ENCODE measurements at places on chromosomes 2 and 18.

DNA sequence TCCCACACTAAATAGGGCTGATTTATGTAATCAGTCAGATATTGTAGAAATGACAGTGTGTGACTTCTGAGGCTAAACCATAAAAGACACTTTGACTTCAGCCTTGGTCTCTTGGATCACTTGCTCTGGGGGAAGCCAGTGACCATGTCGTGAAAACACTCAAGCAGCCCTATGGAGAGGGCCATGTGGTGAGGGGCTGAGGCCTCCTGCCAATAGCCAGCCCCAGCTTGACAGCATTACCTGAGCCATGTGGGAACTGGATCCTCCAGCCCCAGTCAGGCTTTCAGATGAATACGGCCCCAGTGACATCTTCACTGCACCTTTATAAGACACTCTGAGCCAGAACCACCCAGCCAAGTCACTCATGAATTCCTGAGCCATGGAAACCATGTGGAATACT, 20.8 kb downstream of the TNS1 start:
- DNase-seq, result no peak

GRCh38 chr2:67208887-67209500, 188.1 kb upstream of the ETAA1 start:
- DNase-seq, result no peak

DNA sequence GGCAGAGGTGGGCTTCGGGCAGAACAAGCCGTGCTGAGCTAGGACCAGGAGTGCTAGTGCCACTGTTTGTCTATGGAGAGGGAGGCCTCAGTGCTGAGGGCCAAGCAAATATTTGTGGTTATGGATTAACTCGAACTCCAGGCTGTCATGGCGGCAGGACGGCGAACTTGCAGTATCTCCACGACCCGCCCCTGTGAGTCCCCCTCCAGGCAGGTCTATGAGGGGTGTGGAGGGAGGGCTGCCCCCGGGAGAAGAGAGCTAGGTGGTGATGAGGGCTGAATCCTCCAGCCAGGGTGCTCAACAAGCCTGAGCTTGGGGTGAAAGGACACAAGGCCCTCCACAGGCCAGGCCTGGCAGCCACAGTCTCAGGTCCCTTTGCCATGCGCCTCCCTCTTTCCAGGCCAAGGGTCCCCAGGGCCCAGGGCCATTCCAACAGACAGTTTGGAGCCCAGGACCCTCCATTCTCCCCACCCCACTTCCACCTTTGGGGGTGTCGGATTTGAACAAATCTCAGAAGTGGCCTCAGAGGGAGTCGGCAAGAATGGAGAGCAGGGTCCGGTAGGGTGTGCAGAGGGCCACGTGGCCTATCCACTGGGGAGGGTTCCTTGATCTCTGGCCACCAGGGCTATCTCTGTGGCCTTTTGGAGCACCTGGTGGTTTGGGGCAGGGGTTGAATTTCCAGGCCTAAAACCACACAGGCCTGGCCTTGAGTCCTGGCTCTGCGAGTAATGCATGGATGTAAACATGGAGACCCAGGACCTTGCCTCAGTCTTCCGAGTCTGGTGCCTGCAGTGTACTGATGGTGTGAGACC, at the start of gene PROC:
TSS of gene PROC (plus strand) at position 128 of the 812 bp plus-strand sequence. CDS start 1,516 bp downstream, outside the sequence.
- DNase-seq, result no peak

GRCh38 chr2:44642123-44642857, 280.5 kb downstream of the CAMKMT start:
- DNase-seq, result no peak

DNA sequence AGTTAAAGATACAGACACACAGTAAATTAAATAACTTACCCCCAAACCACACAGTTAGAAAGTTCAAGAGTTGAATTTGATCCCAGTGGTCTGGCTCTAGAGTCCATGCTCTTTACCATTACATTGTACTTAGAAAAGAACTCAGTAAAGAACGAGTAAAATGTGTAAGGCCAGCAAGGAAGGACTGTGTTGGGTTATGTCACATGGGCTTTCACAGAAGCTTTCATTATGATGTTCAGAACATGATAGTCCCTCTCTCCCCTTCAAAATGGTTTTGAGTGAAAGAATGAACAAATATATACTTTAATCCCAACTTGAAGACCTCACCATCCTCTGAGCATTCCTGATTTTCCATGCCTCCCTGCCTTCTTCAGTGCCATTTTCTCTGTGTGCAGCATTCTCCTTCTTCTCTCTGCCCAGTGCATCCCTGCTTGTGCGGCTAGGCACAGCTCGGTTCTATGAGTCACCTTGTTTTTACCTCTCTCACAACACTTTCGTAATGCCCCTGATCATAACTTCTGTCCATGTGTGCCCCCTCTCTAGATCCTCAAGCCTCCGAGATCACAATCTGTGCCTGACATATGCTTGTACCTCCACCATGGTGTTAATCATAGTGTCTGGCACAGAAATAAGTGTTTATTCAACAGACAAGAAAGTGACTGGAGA, 22.0 kb downstream of the RASGRP3 start:
- DNase-seq, result no peak

DNA sequence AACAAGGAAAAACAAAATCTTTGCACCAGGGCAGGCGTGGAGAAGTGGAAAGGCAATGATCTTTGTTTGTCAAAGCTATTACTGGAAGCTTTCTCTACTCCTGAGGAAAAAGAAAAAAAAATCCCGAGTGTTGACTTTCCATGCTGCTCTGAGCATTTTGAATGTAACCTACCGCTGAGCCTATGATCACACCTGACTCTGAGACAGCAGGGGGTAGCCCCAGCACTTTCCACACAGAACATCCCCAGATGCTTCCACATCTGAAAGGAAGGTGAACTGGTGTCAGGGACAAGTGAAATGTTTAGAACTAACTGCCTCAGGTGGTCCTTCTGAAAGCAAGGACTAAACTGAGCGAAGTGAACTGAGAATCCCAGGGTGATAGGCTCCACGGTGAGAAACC, 1315.1 kb upstream of the DDX18 start:
- DNase-seq, result no peak

DNA sequence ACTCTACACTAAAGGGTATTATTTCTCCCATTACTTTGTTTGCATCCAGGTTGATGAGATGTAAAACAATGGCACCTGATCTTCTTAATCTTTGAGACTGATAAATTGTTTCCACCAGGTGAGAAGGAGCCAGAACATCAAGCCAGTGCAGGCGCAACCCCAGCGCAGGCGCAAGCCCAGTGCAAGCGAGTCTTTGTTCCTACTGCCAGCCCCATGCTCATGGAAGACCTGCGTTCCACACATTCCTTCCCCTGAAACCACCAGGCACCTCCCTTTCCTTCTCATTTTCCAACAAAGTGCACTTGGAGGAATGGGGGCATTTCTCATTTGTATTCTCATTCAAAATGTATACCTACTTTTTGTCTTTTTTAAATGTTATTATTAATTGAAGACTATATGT, 188.7 kb upstream of the SMAD2 start:
- no peak for DNase-seq

- DNase-seq, result no peak
Measured at GRCh38 chr2:16319551-16320121, 346.0 kb downstream of the CYRIA start.

GRCh38 chr18:46538376-46538775, 118.6 kb downstream of the LOXHD1 start:
- DNase-seq, result no peak

- DNase-seq, result no peak
Measured at GRCh38 chr2:232870018-232870765, at the start of gene SNORC. TSS of gene SNORC (plus strand) at chr2:232870264. CDS start at chr2:232870342, 78 bp downstream.

DNA sequence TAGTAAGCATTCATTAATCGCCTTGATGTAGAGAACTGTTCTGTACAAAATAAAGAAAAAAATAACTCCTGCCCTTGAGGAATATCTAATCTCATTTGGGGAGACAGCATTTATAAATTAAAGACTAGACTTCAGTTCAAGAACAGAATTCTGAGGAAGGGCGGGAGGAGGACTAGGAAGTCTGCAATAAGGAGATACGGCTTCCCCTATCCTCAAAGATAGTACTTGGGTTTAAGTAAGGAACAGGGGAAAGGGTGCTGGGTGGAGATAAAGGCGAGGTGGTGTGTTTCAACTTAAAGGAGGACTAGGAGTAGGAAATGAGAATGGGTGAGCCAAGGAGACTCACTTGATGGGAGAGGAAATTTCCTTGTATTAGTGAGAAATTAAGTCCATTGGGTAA, 121.9 kb upstream of the MSTN start:
- DNase-seq, result no peak

DNA sequence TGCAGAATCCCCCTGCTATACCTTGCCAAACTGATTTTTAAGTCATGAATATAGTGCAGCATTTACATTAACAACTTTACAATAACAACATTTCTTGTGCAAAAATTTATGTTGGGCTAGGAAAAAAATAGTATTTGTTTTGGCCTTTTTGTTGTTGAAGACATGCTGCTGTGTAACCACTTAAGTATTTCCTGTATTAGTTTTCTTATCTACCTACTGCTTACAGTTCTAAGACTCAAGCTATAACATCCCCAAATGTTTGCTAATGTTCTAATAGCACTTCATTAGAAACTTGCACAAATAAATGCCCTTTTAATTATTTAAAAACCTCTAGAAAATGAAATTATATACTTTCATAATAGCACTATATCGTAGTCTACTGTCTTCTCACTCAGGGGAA, 154.3 kb upstream of the DOCK10 start:
- no peak for DNase-seq

DNA sequence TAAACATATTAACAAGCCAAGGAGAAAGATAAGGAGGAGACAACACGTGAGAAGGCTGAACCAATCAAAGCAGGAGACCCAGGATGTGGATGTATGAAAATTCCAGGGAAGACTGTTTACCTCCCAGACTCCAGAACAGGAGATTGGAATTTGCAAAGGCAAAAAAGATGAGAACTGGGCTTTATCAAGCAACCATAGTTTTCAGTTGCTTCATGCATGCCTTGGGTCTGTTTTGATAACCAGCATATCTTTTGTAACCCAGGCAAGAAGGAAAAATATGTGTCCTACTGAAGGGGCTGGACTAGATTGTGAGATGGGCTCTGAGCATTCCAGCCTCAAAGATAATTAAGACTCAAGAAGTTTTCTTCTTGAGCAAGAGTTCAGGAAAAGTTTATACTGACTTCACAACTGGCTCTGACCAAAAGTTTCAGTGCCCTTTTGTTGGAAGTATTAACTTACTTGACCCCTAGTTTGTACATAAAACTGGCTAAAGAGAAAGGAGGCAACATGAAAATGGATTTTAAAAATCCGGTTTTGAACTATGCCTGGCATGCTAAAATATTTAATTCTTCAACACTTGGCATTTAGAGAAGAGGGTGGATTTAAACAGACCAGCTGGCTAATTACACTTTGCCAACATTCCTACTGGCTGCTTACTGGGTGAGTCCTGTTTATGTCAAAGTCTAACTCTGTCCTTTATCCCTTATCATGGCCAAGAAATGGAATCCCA, 79.3 kb upstream of the CD28 start:
- no peak for DNase-seq

GRCh38 chr2:114727012-114727411, 284.6 kb downstream of the DPP10 start:
- DNase-seq, result no peak

- no peak for DNase-seq
Measured at GRCh38 chr2:219125886-219126270, 34.7 kb downstream of the NHEJ1 start.

GRCh38 chr2:197229509-197230443, 80.8 kb downstream of the ANKRD44 start:
- no peak for DNase-seq

DNA sequence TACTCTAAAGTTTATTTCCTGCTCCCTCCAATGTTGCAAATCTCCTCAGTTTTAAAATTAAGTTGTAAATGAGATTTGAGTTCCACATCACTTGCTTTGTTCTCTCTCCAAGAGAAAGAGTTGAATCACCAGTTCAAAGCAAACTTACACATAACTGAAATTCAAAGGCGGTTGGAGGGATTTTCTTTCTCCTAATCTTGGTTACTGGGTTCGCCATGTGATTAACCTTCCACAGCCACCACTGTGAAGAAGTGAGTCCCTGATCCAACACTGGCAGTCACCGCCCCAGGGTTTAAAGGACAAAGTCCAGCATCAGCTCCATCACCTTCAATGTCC, 247.1 kb downstream of the MYCN start:
- DNase-seq, result no peak

GRCh38 chr2:110903548-110903947, 171.2 kb downstream of the ACOXL start:
- no peak for DNase-seq

DNA sequence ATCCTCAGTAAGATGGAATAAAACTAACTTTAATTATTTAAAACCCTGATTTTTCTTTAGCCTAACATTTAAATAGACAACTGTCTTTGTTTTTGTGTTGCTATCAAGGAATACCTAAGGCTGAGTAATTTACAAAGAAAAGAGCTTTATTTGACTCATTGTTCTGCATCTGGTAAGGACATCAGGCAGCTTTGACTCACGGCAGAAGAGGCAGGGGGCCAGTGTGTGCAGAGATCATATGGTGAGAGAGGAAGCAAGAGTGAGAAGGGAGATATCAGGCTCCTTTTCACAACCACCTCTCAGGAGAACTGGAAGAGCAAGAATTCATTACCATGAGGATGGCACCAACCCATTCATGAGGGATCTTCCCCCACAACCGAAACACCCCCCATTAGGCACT, 64.6 kb upstream of the TFPI start:
- no peak for DNase-seq

DNA sequence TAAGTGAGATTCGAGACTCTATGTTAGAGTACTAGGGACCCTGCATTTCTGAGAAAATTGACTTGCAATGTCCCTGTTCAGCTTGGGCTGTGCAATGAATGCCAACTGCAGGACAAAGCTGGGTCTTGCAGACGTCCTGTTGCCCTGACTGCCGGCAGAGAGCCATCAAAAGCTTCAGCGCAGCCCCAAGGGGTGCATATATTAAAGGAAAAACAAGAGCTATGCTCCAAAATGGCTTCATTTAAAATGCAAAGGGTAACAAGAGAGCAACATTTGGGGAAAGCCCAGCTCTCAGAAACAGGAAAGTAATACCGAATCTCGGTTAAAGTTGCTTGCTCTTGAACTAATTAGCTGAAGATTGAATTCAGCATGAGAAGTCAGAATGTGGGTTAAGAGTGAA, 110.9 kb upstream of the PNPT1 start:
- no peak for DNase-seq

- DNase-seq, result no peak
Measured at GRCh38 chr2:74886811-74887210, 52.9 kb downstream of the HK2 start.

GRCh38 chr2:223019390-223019930, 32.5 kb upstream of the KCNE4 start:
- no peak for DNase-seq

GRCh38 chr2:70905443-70906421, 30.0 kb upstream of the ATP6V1B1 start:
- DNase-seq, result no peak

- DNase-seq, result no peak
Measured at GRCh38 chr2:49796266-49796665, 642.0 kb upstream of the FSHR start.

- no peak for DNase-seq
Measured at GRCh38 chr18:2656981-2657512, 1.5 kb downstream of the SMCHD1 start.
